Trophoblast cell (in vitro differentiated cells and primary cell): ENCODE measurements at places on chromosomes 16 and 17.

- DNase-seq, result no peak
These were observed 27.5 kb downstream of the NSMCE1 start for GRCh38 chr16:27240948-27241531.

- peak; percentile 74 for DNase-seq
These were observed 71.3 kb upstream of the BCAR1 start for GRCh38 chr16:75322740-75323139.

- DNase-seq, result peak; percentile 72
These were observed at the start of gene HSD11B2 for GRCh38 chr16:67430977-67431774. TSS of gene HSD11B2 (plus strand) at chr16:67431121. CDS start at chr16:67431249, 128 bp downstream.

- no peak for DNase-seq
These were observed 27.5 kb downstream of the WSB1 start for GRCh38 chr17:27321372-27321771.

DNA sequence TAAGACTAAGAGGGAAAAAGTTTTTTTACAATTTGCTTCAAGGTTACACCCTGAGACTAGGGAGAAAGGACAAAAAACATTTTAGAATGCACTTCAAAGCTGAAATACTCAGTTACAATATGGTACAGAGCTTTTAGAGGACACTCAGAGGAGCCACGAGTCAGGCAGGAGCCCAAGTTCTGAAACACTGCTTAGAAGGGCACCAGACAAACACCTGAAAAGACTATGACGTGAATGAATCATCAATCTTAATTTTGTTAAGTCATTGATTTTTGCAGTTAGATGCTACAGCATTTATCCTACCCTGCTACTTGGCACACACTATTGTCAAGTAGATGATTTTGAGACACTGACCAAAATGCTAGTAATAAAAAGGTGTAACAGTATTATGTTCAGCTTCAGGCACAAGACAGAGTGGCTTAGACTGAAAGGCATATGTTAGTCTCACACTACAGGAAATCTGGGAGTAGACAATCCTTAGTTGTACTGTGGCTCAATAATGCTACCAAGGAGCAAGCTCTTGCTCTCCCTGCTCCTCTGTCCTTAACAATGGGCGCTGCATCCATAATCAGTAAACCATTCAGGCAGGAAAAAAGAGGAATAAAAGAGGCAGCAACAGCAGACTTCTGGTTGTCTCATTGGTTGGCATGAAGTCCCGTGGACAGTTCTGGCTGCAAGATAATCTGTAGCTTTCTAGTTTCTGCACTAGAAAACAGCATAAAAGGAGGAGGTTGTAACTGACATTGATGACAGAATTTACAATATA is 151.8 kb downstream of the ABCA8 start:
- no peak for DNase-seq

DNA sequence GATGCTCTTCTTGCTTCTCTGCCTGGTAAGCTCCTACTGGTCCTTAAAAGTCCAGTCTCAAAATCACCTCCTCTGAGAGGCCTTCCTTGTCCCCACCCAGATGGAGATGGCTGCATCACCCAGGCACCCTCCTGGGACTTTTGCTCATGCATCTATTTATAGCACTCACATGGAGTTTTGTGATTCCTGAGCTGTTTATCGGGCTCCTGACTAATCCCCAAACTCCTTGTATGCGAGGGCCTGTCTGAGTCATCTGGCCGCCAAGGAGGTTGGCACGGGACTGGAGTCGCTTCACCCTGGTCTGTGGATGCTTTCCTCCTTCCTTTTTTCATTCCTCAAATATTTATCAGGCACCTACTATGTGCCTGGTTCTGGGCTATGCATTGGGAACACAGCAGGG is 2.3 kb upstream of the MAP2K3 start:
- peak; percentile 84 for DNase-seq

DNA sequence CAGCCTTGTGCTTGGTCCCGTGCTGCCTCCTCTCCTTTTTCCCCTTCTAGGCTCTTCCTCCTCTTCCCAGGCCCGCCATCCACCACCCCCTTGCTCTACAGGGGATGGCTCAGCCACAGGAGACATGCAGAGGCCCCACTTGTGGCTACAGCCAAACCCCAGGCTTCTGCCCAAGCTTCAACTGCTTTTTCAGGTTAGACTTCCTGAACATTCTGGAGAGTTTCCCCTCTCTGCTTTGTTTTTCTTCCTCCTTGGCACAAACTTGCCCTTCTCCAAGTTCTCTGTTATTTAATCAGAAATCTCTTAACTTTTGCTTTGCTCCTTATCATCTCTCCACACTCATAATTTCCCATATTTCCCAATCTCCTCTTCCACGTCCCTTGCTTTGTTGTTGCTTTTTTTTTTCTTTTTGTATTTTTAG is 18.3 kb upstream of the HAS3 start:
- DNase-seq, result no peak
